ENCODE measurements at places on chromosomes 1 and 21.

DNA sequence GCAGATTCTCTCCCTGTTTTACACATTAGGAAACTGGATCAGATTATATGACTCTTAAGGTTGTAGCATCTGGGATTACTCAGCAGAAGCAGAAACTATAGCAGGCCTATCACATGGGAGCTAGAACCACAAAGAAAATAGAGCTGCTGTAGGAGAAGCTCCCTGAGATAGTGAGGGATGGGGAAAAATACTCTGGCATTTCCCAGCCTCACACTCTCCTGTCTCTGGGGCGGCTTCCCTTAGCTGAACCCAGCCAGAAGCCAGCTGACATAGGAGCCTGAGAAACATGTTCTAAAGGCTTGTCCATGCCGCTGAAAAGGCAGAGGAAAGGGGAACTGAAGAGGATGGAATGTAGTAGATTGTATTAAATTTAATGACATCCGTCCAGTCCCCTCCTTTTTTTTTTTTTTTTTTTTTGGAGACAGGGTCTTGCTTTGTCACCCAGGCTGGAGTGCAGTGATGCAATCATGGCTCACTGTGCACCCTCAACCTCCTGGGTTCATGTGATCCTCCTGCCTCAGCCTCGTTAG lies 76.8 kb upstream of the DNAJC6 start:
- no peak for DNase-seq

DNA sequence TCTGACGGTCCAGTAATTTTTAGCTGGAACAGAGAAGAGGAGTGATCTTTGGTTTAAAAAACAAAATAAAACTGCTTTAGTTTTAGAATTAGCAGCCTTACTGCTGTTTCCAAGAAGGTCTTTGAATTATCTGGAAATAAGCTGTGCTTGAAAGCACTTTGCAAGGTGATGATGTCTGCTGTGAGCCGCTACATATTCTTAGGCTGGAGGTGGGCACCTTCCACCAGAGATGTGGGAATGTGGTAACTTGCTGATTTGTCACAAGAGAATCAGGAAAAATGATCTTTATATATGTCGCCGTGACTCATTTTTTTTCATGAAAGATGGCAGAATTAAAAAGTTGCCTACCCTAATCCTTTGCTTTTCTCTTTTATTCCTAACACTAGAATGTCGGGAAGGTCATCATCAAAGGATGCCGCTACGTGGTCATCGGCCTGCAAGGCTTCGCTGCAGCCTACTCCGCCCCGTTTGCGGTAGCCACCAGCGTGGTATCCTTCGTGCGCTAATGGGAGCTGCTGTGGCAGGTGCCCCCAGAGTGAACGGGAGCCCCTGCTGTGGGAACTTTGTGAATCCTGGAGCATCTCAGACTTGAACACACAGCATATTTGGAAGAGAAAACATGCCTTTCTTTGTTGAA lies 6.2 kb downstream of the C1orf115 start:
- no peak for DNase-seq

DNA sequence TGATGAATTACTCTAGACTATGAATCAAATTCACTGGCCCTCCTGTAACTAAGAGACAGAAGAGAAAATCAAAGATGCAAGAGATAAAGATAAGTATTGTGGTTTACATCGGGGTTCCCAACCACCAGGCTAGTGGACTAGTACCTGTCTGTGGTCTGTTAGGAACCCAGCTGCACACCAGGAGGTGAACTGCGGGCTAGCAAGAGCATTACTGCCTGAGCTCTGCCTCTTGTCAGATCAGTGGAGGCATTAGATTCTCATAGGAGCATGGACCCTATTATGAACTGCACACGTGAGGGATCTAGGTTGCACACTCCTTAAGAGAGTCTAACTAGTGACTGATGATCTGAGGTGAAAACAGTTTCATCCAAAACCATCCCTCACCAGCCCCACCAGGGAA lies 58.9 kb upstream of the DUSP10 start:
- no peak for DNase-seq

DNA sequence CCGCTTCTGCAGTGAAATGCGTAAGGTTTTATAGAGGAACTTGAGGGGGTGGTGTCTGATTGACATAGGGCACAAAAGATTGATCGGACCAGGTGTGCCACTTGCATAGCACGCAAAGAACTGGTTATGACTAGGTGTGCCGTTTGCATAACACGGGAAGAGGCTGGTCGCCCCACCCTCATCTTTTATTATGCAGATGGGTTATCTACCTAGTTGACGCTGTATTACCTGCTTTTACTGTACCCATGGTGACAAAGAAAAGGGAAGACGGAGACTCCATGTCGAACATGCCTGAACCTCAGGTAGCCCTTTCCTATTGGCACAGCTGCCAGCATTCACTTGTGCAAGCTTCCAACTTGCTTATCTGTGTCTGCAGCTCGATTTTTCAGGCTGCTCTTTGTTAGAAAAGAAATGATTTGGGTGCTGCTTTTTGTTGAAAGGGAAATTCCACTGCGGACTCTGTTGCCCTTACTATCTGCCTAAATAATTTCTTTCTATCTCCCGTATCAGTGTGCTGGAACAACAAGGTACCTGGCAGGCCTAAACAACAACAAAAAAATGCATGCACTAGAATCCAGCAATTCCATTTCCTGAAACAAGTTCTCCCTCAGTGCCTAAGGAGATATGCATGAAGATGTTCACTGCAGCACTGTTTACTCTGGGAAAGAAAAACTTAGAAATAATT lies 194.4 kb upstream of the KAZN start:
- no peak for DNase-seq

- no peak for DNase-seq
Observed at GRCh38 chr1:176073524-176074157, 133.4 kb downstream of the COP1 start.

DNA sequence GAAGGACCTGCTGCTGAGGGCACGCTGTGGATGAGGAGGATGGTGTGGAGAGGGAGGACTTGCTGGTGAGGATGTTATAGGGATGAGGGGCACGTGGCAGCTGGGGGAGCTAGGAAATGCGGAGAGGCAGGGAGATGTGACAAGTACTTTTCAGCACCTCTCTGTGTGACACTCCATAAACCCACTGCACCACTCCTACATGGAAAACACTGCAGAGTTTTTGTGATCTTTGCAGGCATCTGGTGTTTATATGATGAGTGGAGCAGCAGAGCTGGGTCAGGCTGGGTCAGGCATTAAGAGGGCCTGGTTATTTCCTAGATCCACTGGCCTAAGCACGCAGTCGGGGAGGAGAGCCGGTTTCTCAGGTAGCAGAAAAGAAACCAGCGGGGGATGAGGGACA lies 167.3 kb upstream of the COA6 start:
- DNase-seq, result no peak

GRCh38 chr1:28259934-28260802 lies 850 bp downstream of the SESN2 start:
- no peak for DNase-seq
